ENCODE measurements at places on chromosomes 11 and 22.

- DNase-seq: no peak
Observed at GRCh38 chr11:748007-748359, 719 bp downstream of the TALDO1 start.

DNA sequence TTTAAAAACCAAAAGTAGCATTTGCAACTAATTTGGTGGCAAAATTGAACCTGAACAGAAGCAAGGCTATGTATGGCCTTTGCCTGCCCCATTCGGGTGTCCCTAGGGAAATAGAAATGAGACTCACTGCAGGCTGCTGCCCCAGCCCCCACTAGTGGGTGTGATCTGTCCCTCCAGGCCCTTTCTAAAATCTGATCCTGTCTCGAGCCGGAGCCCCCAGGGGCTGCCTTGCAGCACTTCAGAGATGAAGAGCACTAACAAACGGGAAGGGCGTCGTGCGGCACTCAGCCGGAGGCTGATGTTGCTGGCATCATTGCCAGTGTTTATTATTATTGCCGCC is 43.2 kb downstream of the CD82 start:
- no peak for DNase-seq

- DNase-seq: no peak
Observed at GRCh38 chr22:22976033-22976922, 88.7 kb downstream of the IGLL5 start.

GRCh38 chr11:125300791-125301218 is 136.3 kb downstream of the PKNOX2 start:
- DNase-seq: no peak

DNA sequence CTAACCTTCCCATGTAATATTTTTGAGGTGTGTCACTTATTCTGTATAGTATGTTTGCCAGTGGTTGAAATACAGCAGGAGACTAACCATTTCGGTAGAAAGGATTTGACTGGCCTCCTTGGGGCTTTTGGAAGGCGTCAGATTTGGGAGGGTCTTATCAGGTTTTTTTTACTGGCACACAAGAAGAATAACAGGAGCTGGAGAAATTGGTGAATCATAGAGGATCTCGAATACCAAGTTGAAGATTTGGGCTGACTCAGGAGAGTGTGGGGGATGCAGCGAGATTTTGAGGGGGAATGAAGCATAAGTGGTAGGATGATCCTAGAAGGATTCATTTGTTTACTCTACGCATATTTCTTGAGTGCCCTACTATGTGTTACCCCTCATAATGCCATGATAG is 200.5 kb downstream of the DDX10 start:
- no peak for DNase-seq

DNA sequence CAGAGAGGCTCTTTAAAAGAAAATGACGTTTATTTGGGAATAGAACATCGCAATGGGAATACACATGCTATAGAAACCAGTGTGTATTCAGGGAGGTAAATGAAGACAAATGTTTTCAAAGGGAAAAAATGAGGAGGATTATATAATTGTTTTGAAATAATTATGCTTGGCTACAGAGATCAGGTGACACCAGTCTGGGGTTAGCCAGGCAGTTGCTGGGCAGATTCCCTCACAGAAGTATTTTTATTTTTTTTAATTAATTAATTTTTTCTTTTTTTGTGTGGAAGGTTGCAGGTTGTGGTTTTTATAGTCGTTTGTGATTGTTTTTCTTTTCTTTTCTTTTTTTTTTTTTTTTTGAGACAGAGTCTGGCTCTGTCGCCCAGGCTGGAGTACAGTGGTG is 5.6 kb upstream of the STARD10 start:
- DNase-seq: no peak

GRCh38 chr11:122791836-122792235 is 46.5 kb upstream of the CRTAM start:
- DNase-seq: no peak

DNA sequence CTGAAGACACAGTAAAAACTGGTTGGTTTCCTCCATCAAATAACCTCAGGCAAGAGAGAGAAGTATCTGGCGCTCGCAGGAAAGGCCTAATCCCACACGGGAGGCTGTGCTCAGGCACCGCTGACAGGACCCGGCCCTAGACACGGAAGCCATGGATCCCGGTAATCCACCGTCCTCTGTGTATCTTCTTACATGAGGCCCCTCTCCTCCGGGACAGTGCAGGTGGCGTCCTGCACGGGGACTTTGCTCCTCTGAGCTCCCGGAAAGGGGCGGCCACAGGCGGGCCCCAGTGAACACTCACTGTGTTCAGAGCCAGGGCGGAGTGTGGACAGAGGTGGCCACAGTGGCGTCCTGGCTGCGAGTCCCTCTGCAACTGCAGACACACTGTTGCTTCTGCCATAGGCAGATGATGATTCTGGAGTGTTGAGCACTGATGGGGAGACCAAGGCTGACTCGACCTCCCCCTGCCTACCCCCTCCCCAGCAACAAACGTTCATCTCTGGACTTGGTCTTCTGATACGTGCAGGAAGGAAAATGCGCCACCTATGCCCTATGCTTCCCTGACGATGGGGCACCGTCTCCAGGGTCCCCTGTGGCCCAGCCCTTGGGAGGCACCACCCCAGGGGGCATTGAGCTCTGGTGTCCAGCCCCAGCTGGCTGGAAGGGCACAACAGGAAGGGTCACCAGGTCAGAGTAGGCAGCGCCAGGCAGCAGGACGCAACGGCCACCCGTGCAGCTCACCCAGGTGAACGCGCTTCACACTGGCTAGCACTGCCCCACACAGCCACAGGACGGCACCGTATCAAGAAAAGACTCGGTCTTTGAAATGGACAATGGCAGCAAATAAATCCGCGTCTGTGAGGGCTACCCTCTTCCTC is 95.7 kb downstream of the TRMU start:
- DNase-seq: no peak

GRCh38 chr11:32594272-32594671 is 10.6 kb downstream of the EIF3M start:
- no peak for DNase-seq

DNA sequence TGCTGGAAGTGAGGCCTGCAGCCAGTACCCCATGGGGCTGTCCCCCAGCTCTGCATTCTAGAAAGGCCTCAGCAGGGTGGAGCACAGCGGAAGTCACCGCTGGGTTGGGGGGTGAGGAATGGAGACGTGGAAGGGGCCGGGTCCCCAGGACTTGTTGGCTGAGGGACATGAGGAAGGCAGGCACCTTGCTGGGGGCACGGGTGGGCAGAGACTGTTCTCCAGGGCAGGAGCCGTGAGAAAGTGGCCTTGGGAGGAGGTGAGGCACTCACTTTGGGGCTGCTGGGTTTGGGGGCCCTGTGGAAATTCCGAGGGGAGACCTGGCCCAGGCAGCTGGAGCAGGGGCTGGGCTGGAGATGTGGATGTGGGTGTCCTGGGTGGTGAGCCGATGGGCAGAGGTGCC is 5.0 kb downstream of the TNNI2 start:
- no peak for DNase-seq

DNA sequence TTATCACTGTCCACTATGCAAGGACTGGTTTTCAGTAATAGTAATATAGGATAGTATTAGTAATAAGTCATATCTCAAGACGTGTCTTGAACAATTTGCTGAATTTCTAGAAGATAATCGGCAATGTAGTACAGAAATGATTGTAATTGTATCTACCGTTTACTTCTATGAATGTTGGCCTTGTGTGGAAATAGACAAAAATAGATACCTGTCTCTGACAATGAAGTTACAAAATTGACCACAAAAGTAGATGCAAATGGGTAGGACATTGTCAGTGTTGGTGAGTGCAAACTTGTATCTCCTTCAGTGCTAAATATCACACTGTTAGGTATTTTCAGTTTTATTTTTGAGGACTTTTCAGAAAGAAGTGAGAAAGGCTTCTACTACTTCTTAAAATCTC is 43.1 kb downstream of the SVIP start:
- DNase-seq: no peak

- no peak for DNase-seq
Observed at GRCh38 chr11:57604296-57605027, 7.0 kb downstream of the SERPING1 start.

- no peak for DNase-seq
Observed at GRCh38 chr11:112728288-112728687, 232.9 kb upstream of the NCAM1 start.

DNA sequence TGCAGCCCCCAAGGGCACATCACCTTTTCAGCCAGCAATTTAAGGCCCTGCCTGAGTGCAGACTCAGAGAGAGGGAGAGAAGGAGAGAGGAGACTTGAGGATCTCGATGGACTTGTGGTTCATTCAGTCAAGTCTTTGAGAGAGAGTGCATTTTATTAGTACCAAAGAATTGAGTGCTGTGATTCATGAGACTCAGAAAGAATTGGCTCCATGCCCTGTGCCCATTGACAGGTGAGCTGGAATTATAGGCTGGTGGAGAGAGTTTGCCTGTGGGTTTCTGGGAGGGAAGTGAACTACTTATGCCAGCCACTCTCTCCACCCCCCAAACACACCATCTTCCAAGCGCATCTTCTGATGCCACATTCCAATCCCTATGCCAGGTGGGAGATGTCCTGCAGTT is 236.8 kb downstream of the MN1 start:
- DNase-seq: no peak

GRCh38 chr11:27452147-27452546 is 20.4 kb downstream of the LGR4 start:
- no peak for DNase-seq

DNA sequence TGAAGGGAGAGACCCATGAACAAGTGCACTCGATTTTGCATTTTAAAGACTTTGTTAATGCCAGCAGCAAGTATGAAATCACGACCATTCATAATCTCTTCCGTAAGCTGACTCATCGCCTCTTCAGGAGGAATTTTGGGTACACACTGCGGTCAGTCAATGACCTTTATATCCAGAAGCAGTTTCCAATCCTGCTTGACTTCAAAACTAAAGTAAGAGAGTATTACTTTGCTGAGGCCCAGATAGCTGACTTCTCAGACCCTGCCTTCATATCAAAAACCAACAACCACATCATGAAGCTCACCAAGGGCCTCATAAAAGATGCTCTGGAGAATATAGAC is 5.9 kb downstream of the SERPIND1 start:
- DNase-seq: no peak

DNA sequence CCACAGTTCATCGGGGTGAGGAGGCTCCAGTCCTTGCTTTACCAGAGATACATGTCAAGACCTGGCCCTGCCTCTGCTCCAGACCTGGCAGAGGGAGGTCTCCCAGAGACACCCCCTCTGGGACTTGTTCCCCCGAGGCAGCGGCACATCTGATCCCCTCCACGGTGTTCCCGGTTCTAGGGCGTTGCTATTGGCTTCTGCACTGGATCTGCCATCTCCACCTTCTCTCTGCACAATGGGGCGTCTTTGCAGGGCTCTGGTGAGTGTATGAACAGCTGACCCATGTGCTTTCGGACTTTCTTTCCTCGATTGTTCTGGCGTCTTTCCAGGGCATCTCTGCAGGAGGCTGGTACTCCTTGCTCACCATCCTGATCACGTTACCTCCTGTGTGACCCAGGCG is 930.4 kb downstream of the TBC1D22A start:
- no peak for DNase-seq

DNA sequence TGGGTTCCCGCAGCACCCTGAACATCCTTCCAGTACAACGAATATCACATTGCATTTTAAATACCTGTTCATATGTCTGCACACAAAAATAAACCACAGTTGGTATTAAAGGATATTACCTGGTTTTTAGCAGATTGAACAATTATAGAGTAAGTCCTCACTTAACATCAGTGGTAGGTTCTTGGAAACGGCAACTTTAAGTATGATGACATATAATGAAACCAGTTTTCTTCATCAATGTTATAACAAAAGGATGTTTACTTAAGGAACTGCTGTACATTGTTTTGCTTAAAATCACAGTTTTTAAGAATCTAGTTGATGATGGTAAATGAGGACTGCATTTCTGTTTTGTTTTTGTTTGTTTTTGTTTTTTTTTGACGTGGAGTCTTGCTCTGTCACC is 28.0 kb downstream of the TRIM66 start:
- no peak for DNase-seq

- DNase-seq: no peak
Observed at GRCh38 chr11:13357232-13357631, 79.6 kb downstream of the BMAL1 start.

GRCh38 chr22:28822930-28823551 is 22.7 kb upstream of the XBP1 start:
- DNase-seq: no peak

DNA sequence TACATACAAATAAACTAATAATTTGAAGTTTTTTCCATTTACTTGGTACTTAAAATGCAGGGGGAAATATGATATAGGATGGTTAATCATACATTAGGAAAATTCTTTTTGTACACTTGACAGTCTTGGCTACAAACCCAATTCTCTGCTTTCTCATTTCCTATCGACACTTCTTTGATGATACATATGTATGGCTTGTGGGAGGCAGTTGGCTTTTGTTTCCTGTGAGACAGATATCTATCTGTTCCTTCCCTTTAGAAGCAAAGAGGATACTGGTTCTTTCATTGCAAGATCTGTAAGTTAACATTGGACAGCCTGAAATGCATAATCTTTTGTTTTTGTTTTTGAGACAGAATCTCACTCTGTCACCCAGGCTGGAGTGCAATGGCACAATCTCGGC is 47.9 kb upstream of the ADORA2A start:
- DNase-seq: no peak

DNA sequence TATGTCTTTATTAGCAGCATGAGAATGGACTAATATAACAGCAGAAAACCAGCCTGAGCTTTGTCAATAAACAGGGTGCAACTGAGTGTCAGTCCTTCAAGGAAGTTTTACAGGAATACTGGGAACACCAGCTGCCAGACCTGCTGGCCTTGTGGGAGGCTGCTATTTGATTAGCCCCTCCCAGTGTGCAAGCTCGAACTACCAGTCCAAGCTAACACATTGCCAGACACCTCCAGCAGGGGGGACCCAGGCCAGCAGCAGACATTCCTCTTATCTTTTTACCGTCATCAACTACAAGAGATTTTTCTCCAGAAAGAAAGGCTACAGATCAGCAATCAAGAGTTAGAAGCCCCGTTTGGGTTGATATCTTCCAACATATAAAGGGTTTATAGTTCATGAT is 942.8 kb upstream of the TENM4 start:
- DNase-seq: no peak

DNA sequence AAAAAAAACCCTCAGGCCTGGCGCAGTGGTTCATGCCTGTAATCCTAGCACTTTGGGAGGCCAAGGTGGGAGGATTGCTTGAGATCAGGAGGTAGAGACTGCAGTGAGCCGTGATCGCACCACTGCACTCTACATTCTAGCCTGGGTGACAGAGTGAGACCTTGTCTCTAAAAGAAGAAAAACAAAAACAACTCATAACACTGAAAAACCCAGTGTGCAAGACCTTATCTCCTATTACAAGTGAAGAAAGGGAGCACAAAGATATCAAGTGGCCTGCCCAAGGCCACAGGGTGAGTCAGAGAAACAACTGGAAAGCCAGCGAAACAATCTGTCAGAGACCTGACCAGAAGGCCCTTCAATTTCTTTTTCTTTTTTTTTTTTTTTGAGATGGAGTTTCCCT is 2.5 kb downstream of the TXN2 start:
- DNase-seq: no peak

- DNase-seq: no peak
Observed at GRCh38 chr11:12135185-12135584, 24.8 kb downstream of the MICAL2 start.

DNA sequence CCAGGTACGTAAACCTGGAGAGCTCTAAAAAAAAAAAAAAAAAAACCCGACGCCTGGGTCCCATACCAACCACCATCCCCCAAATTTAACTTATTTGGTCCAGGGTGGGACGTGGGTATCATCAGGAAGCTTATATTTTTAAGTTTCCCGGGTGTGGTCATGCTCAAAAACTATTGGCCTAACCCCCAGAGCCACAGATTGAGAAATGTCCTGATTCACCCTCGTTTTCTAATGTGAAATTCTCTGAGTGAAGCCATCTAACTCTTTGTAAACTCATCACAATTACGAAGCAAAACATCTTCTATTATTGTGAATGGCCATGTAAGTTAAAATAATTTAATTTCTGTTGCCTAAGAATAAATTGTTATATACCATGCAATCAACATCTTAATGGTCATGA is 29.6 kb downstream of the PAK1 start:
- no peak for DNase-seq
